Stimulated activated CD4-positive, alpha-beta T cell treated with anti-CD3 and anti-CD28 coated beads, Interleukin-2, amount 100 ng/mL, for 4 hours (primary cell): ENCODE measurements at places on chromosomes 16 and 17.

- DNase-seq = peak; percentile 33
Measured at GRCh38 chr17:38982858-38983746, 15.9 kb upstream of the FBXO47 start.

DNA sequence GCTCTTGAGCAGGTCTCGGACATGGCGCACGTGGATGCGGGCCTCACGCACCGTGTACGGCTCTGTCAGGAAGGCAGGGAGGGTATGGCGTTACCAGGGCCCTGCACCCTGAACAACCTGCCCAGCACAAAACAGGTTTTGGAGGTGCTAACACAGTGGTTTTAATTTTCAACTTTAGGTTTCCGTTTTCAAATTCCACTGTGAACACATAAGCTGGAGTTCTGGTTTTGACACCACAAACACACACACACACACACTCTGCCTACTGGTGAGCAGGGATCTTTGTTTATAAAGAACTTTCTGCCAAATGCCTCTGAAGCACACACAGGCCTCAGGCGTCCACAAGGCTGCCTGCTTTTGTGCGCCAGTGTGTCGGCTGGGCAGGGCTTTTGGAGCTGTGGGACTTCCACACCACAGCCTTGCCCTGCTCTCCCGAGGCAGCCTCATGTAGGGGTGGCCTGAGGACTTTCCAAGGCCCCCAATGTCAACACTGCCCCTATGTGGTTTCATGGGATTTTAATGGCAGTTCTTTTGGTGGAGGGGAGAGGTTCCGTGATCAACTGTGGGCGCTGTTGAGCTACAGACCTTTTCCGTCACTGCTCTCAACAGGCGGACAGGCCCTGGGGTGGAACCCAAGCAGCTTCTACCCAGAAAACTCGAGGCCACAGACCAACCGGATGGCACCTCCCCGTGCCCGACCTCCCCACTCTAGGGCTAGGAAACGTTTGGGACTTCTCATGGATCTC, 9.4 kb downstream of the CLUH start:
- DNase-seq = no peak

DNA sequence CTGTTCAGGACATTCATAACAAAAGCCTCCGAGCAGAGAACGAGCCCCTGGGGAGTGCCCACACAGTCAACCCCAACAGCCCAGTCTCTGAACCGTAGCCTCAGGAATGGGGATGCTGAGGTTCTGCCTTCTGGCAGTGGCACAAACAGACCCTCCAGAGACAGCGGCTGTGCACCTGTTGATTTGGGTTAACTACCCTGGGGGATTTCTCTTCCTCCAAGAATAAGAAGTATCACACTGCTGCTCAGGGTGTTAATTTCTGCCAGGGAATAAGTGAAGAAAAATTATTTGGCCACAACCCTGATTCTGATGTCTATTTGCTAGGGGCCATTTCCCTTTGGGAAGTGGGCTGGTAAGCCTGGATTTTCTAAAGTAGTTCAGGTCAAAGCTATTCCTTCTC, 51.0 kb upstream of the PIRT start:
- no peak for DNase-seq

DNA sequence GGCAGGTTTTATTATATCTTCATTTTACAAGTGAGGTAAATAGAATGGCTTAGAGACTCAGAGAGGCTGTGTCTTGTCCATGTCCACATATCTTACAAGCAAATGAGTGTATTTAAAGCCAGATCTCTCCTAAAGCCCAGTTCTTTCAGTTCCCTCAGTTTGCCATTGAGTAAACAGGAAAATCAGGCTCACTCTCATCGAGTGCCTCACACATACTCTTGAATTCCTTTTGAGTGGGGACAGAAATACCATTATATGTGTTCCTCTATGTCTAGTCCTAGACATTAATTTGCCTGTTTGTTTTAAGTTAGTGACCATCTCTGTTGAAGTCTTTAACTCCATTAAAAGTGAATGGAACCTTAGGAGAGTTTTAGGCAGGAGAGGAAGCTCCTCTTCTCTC, 40.1 kb downstream of the BPTF start:
- DNase-seq = no peak

GRCh38 chr16:84763629-84764028, 56.2 kb upstream of the CRISPLD2 start:
- DNase-seq = no peak

GRCh38 chr16:3789375-3790099, 72.2 kb upstream of the TRAP1 start:
- no peak for DNase-seq

- no peak for DNase-seq
Measured at GRCh38 chr17:35917519-35918213, 12.9 kb downstream of the RDM1 start.

- no peak for DNase-seq
Measured at GRCh38 chr16:58467905-58468304, 32.0 kb upstream of the NDRG4 start.

GRCh38 chr17:57784226-57784895, 39.3 kb upstream of the CCDC182 start:
- no peak for DNase-seq

DNA sequence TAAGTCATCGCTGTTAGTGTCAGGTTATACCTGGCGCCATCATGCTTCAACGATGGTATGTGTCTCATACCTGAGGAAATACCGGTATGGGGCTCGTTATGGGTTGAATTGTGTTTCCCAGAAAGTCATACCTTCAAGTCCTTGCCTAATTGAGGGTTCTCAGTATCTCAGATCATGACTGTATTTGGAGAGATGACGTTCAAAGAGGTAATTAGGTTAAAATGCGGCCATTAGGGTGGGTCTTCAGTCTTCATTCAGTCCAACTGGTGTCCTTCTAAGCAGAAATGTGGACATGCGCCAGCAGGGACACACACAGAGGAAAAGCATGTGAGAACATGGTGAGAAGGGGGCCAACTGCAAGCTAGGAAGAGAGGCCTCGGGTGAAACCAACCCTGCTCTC, 37.5 kb upstream of the XYLT1 start:
- DNase-seq = no peak

- no peak for DNase-seq
Measured at GRCh38 chr17:37714897-37715296, 30.0 kb downstream of the HNF1B start.

DNA sequence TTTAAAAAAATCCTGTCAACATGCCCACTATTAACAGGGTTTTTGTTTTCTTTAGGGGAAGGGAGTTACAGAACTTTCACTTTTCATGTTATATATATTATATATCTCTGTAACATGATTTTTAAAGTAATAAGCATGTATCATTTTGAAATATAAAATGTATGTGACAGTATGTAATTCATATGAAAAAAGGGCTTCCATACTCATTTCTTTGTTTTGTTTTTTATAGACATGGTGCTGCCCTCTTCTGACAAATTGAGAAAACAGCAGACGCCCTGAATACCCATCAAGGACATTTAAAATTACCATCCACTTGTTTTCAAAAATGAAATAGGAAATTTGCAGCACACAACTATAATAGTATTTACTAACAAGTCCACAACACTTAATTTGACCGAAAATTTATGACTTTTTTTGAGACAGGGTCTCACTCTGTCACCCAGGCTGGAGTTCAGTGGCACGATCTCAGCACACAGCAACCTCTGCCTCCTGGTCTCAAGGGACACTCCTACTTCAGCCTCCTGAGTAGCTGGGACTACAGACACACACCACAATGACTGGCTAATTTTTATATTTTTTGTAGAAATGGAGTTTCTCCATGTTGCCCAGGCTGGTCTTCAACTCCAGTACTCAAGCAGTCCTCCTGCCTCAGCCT, 30.4 kb downstream of the CFDP1 start:
- DNase-seq = no peak

- DNase-seq = no peak
Measured at GRCh38 chr17:50098583-50098982, 3.4 kb downstream of the PDK2 start.

DNA sequence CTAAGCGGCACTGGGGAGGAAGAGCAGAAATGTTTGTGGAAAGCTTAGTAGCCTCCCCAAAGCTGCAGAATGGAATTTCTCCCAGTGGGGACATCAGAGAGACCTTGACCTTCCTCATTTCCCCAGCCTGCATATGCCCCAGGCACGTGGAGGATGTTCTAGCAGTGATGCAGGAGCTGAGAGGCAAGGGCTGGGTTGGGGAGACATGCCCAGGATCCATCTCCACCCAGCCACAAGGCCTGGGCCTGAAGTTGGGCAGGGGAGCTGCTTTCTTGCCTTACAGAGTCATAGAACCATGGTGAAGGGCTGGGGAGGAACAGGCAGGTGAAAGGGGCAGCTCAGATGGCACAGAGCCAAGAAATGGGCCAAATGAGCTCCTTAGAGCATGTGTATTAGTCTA, 104.0 kb downstream of the TMEM132E start:
- DNase-seq = no peak

GRCh38 chr16:4915226-4915761, 21.7 kb downstream of the PPL start:
- DNase-seq = no peak

DNA sequence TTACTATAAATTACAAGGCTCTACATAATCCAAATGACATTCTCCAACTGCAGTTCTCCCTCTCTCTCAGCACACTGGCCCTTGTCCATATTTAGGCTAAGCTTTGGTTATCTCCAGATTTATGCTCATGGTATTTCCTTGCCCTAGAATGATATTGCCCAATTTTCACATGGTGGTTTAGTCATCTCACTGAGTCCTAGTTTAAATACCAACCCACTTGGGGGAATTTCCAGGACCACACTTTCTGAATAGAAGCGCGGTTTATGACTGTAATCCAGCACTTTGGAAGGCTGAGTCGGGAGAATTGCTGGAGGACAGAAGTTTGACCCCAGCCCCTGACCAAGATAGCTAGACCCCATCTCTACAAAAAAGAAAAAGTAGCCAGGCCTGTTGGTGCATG, 280.1 kb upstream of the MON1B start:
- DNase-seq = no peak

GRCh38 chr17:74742153-74742515, 5.1 kb downstream of the RAB37 start:
- no peak for DNase-seq

DNA sequence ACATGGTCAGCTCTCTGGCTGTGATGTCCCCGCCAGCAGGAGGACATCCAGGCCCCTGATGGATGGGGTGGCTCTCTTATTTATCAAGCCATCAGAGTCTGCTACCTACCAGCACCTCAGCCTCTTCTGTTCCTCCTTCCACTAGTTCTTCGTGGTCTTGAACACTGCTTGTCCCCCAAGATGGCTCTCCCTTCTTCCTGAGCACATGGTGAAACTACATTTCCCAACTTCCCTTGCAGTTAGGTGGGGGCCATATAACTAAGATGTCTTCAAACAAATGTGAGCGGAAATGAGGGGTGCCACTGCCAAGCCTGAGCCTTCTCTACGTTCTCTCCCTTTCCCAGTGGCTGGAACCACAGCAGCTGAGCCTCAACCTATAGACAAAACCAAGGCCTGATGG, 29.8 kb upstream of the CCDC182 start:
- DNase-seq = no peak

DNA sequence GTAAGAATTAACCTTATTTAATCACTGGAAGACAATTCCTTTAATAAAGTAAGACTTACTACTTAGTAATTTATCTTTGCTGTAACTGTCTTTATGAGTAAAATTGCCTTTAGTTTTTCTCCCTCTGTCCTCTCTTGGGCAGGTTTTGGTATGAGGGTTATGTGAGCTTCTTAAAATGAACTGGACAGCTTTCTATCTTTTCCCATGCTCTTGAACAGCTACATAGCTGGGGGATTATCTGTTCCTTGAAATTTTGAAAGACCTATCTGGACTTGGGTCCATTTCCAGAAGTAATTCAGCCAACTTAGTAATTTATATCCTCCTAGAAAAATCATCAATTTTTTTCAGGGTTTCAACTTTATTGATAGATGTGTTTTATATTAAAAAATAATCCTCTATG, 3.6 kb upstream of the MYH1 start:
- no peak for DNase-seq

DNA sequence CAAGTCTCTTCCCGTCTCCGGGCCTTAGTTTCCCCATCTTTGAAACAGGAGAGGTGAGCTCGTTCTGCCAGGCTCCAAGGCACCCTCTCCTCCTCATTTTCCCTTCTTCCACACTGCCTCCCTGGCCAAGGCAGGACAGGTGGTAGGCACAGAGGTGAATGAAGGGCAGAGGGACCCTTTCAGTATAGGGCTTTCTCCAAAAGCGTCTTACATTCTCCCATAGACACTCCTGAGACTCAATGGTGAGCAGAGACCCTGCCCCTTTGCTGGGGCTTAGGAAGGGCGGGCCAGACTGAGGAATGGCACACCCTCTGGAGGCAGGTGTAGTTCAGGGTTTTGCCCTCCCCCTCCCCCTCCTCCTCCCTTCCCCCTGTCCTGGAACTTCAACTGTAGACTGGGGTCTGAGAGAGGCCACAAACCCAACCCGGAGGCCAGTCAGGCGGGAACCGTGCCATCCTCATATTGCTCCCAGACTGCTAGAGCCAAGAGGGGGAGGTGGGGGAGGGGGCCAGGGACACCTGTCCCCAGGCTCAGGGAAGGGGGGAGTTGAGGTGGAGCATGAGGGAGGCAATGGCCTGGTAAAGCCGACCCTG, 1.9 kb downstream of the PLEKHH3 start:
- no peak for DNase-seq

- no peak for DNase-seq
Measured at GRCh38 chr17:63405741-63406261, 40.3 kb downstream of the CYB561 start.

DNA sequence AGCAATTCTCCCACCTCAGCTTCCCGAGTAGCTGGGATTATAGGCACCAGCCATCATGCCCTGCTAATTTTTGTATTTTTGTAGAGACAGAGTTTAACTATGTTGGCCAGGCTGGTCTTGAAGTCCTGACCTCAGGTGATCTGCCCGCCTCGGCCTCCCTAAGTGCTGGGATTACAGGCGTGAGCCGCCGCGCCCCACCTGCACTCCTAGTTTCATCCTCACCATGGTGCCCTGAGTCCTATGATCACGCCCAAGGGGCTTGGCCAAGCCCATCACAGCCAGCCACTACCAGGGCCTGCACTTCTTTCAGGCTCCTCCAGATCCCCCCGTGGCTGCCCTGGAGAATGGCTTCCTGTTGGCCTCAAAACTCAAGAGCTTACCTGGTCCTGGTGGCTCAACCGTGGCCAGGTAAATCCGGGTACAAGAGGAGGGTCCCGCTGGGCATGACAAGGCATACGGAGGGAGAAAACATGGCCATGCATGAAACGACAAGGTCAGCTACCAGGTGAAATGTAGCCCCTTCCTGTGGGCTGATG, 20.4 kb upstream of the TFAP4 start:
- DNase-seq = no peak

GRCh38 chr17:33732116-33732515, 439.0 kb upstream of the ASIC2 start:
- DNase-seq = no peak

- DNase-seq = no peak
Measured at GRCh38 chr17:56847106-56847505, 13.2 kb downstream of the DGKE start.
